ENCODE measurements at places on chromosomes 6 and 20.

GRCh38 chr6:170080828-170081371 is 210.0 kb downstream of the DLL1 start:
- DNase-seq, result peak; percentile 42

DNA sequence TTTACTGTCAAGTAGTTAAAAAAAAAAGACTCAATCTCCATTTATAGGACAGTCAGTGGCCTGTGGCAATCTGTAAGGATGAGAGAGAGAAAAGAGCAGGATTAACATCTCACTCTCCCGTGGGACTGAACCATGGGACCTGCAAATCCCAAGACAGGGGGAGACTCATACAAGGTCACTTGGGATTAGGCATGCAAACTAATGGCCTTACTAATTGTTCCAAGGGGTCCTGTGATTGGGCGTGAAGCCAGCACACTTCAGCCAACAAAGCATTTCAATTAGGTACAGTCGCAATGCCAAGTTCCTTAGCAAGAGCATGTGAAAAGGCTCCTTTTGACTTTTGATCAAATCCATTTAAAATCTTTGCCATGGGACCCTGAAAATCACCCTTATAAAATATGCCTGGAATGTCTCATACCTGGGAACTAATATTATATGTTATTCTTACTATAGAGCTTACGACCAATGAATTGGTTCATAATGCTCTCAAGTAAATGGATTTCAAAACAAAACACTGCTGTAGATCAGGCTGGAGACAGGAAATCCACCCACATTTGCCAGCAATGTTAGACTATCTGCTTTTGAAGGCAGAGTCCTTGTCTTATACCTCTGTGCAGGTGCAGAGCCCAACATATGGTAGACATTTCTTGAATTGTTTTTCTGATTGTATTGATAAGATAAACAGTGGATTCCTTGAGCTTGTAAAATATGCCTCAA is 412.5 kb downstream of the GJA1 start:
- DNase-seq, result peak; percentile 48

DNA sequence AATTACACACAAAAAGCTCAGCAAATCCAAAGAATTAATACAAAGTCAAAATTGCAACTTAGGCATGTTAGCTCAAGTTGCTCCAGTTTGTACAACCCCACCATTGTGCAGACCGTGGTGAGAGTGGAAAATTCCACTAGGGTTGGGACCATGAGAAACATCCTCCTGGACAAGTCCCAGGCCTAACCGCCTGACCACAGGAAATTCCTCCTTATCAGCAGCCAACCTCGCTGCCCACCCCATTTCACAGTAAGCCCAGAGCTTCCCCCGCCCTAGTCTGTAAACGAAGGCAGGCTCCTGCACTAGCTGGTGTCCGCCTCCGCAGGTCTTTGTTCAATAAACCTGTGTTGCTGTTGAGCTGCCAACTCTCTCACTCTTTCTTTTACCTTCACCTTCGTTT is 1023.3 kb downstream of the EYS start:
- no peak for DNase-seq

- DNase-seq, result no peak
Observed at GRCh38 chr6:13431861-13432465, 55.4 kb downstream of the GFOD1 start.

DNA sequence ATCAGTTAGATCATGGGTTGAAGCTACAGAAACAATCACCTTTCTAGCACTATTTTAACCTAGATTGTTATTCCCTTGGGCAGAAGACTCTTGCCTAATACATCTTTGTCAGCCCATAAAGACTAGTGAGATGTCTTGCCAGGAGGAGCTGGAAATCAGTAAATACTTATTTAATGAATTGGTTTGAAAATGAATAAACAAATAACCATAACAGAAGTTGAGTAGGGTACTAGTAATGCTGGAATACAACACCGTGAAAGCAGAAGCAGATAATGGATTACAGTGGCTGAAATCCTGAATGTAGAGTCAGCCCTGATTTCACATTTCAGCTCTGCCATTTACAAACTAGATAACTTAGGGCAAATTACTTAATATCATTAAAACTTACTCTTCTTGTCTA is 236.1 kb downstream of the PACRG start:
- DNase-seq, result no peak

- DNase-seq, result no peak
Observed at GRCh38 chr6:142653710-142654420, 291.1 kb downstream of the HIVEP2 start.

DNA sequence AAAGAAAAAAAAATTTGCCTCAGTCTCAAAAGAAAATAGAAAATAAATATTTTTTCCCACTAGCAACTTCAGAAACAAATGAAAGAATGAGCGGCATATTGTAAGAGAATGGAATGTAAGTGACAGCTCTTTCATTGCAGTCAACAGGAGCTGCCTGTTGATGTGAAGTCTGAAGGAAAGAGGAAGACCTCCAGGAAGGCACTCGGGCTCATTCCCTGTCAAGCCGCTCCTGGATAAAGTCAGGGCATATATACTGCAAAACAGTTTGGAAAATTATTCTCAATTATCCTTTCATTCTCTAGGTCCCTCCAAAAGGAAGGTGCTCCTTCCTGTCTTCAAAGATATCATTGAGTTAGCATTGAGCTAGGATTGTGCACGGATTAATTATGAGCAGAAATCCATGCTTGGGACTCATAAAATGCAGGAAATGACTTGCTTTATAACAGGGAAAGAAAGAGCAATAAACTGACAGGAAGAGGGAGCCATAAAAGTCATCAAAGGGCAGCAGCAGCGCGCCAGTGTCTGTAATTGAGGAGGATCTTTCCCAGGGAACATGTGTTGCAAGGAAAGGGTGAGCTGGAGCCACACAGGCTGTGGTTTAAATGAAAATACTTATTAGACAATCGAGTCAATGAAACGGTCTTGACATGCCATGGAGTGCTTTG is 218.2 kb downstream of the C6orf118 start:
- no peak for DNase-seq

- no peak for DNase-seq
Observed at GRCh38 chr6:142374965-142375733, 73.3 kb downstream of the ADGRG6 start.

DNA sequence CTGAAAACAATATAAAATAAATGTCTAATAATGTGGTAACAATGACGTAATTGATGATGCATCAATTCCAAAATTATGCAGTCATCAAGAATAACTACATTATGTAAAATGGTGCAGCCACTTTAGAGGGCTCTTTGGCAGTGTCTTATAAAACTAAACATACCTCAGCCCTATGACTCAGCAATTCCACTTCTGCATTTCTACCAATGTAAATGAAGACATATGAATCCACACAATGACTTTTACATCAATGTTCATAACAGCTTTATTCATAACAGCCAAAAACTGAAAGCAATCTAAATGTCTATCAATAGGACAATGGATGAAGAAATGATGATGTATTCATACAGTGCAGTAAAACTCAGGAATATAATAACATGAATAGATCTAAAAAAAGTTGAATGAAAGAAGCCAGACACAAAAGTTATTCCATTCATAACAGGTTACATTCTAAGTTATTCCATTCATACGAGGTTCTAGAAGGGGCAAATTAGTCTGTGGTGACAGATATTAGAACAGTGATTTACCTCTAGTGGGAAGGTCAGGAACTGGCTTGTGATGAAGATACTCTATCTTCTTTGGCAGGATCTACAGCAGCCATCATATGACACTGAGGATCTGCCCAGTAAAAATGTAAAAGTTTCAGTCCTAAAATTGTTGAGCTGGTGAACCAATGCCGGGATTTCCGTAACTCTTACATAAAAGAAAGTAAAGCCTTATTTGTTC is 396.1 kb downstream of the PLCB1 start:
- DNase-seq, result no peak

GRCh38 chr6:101777646-101778045 is 384.1 kb downstream of the GRIK2 start:
- DNase-seq, result no peak

DNA sequence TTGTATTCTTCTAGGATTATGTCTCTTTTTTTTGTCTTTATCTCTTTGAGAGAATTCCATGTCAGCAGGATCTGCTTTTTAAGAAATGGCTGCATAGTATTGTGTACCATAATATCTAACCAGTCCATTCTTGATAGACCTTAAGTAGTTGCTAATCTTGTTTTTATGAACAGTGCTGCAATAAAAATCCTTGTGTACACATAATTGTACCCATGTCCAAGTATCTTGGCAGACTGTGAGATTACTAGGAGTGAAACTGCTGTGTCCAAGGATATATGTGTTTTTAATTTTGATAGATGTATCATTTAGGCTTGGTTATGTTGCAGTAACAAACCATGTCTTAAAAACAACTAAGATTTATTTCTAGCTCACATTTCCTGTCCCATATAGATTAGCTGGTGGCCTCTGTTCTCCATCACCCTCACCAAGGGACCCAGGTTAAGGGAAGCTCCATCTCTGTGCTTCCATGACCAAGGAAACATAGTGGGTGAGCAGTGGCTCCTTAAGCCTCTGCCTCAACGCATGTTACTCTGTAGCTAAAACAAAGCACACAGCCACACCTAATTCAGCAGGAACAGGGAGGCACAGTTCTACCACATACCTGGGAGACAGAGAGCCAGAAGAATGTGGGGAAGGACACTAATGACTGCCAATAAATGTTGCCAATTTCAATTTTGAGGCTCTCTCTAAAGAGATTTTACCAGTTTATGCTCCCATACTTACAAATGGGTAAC is 12.1 kb upstream of the SUMO4 start:
- DNase-seq, result no peak

GRCh38 chr6:121365536-121366521 is 31.5 kb upstream of the TBC1D32 start:
- DNase-seq, result no peak

DNA sequence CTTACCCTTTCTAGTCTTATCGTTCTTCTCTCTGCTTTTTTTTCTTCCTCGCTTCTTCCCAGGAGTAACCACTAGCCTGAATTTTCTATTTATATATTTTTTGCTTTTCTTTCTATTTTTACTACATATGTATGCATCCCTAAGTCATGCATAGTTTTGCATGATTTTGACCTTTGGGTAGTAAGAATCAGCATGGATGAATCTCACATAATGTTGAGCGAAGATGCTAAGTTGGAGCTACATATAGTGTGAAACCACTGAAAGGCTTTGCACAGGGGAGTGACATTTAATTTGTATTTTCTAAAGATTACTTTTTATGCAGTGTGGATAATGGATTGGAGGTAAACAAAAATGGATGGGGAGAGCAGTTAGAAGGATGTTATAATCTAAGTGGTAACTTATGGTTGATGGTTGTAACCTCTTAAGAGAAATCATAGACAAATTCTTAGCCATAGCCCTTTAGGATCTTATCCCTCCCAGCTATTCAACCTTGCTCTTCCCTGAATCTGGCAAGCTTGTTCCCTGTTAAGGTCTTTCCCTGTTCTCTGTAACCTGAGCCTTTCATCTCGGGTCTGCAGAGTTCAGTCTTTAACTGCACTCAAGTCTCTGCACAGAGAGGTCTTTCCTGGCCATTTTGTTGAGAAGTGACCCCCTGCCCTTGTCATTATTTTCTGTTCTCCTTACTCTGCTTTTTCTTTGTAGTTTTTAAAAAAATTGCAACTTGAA is 18.0 kb downstream of the PEX7 start:
- DNase-seq, result no peak

DNA sequence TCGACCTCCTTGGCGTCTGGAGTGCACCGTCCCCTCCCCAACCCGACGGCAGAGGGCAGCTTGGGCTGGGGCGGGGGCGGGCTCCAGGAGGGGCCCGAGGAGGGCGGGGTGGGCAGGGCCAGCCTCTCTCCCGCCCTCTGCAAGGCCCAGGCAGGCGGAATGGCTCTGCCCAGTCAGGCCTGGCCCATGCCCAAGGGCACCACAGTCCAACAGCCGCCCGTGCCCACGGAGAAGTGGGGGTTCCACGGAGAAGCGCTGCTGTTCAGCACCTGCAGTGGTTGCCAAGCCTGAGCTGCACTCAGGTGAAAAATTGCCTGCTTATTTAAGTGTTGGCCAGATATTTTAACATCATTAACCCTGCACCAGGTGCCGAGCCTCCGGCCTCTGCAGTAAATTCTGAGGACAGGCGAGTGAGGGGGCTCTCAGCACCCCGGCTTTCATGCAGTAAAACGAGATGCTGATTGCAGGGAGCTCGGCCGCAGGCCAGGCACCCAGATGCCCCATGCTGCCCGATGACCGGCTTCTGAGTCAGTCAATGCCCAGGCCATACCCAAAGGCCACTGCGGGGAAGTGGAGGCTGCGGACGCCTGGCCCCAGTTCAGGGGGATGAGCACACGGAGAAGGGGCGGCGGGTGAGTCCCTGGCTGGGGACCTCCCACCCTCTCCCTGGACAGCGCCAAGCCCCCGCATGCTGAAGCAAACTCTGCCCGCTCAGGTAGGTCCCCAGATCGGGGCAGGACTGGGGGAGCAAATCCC is at the start of gene SRMS:
SRMS (minus strand) TSS at position 25 of the 756 bp plus-strand sequence. CDS start 286 bp downstream, outside the sequence.
- DNase-seq, result no peak

- no peak for DNase-seq
Observed at GRCh38 chr20:39861381-39861780, 827.7 kb downstream of the MAFB start.

GRCh38 chr6:125253881-125254280 is 47.9 kb downstream of the HDDC2 start:
- no peak for DNase-seq

DNA sequence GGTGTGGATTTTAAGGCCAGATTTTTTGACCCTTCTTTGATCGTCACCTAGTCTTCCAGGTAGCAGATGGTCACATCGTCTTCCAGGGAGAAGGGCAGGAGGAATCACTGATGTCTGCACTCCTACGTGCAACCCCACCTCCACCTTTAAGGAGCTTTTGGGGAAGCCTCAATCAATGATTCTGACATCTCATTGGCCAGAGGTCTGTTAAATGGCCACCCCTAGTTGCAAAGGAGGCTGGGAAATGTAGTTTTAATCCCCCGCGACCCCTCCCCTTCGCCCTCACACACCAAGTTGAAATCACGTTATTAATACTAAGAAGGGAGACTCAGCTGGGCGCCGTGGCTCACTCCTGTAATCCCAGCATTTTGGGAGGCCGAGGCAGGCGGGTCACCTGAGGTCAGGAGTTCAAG is 151.4 kb downstream of the BCAS1 start:
- DNase-seq, result no peak

DNA sequence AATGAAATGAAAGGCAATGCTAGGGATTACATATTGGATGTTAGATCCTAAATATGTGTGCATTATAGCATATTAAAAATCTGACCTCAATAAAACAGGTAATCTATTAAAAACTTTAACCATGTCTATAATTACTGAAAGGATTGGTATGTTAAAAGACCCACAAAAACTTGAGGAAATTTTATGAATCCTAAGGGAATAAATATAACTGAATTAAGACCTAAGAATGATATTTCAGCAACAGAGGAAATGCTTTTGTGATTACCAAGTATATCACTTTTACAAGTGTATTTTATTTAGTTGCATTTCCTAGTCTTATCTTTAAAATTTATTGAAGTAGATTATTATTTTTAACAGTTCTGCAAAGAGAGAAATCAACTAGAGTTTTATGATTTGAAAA is 571.5 kb downstream of the HDGFL1 start:
- DNase-seq, result no peak

- DNase-seq, result no peak
Observed at GRCh38 chr6:88089708-88090107, 42.1 kb downstream of the SPACA1 start.

- DNase-seq, result no peak
Observed at GRCh38 chr20:57986666-57987065, 241.8 kb downstream of the ANKRD60 start.

GRCh38 chr20:7347409-7347808 is 579.9 kb downstream of the BMP2 start:
- no peak for DNase-seq

GRCh38 chr6:148973538-148974208 is 226.8 kb downstream of the UST start:
- peak; percentile 33 for DNase-seq

Data from globus pallidus (tissue), 1 donor.